Activated CD4-positive, CD25-positive, alpha-beta regulatory T cell (primary cell): ENCODE measurements at places on chromosomes 2 and 18.

DNA sequence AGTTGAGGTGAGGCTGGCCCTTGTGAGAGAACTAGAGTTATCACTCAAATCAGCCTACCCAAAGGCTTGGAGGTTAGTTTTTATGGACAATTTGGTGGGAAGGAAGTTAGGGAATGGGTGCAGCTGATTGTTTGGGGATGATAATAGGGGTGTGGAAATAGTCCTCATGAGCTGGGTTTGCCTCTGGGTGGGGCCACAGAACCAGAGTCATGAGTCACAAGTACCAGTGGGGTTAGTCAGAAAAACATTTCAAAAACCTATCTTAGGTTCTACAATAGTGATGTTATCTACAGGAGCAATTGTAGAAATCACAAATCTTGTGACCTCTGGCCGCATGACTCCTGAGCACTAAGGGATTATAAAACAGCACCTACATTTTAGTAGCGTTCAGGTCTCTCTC, 630.1 kb upstream of the PIK3C3 start:
- no peak for DNase-seq

DNA sequence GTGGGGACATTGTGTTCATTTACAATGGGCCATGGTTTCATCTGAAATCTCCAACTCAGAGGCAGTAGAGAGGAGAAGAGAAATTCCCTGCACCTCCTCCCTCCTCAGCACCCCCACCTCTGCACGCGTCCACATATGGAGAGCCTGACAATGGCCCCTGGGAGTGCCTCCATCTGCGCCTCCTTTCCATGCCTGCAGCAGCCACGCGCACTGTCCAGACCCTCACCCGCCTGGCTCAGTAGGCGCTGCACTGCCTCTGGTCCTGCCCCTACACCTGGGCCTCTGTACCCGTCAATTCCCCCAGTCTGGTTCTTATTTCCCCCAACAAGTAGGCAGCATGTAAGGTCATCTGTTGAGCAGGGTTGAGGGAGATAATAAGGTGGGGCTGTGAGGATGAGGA, 23.8 kb downstream of the MPHOSPH10 start:
- no peak for DNase-seq

DNA sequence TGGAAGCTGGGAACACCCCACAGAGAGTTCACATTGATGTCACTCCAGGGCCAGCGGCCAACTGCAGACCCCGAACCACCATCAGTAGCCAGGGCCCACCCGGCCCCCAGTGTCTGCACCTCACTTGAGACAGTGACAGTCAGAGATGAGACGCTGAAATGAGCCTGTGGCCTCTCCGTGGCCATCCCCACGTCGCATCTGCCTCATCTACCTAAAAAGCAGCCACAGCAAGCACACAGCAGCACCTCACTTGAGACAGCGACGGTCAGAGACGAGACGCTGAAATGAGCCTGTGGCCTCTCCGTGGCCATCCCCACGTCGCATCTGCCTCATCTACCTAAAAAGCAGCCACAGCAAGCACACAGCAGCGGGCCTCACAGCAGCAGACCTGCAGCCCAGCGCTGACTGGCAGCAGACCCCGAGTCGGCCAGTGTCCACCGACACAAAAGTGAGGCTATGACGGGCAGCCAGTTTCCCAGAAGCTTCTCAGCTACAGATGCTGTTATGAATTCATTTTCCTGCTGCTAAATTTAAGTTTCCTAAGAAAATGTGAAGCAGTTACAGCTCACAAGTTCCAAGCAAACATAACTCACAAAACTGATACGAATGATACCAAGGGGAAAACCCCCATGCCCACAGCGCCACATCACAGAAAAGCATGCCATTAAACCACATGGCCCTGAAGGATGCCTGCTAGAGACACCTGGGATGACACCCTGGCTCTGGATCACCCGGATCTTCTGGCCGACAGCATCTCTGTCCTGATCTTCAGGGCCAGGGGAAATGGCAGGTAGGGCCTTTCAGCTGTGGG, 27.7 kb downstream of the SNORC start:
- DNase-seq = no peak

- no peak for DNase-seq
Observed at GRCh38 chr2:130337735-130338325, 4.9 kb upstream of the IMP4 start.

GRCh38 chr2:164881524-164881923, 39.9 kb upstream of the COBLL1 start:
- no peak for DNase-seq

- no peak for DNase-seq
Observed at GRCh38 chr2:68716604-68717304, 17.9 kb upstream of the ARHGAP25 start.
